ENCODE measurements at places on chromosomes 6 and 20. TPM values are rescaled to one million over a fixed set of nuclear protein-coding genes. Genes with fewer than 3 reads are reported as not detected.

DNA sequence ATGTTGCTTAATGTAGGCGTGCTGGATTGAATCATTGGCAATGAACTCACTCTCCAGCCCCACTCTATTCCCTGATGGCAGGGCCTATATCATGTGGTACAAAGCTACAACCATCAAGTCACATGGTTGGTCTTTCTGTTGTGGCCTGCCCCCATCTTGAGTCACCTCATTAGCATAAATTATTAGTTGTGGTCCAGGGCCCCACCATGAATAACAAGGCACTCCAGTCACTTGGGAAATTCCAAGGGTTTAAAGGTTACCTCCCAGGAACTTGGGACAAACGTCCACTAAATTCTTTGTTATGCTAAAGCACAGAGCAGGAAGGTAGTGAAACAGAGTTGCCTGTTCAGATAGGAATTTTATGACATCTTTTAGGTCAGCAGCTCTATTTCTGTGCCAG lies 193.7 kb downstream of the SLC35F1 start:
- DNase-seq = no peak

DNA sequence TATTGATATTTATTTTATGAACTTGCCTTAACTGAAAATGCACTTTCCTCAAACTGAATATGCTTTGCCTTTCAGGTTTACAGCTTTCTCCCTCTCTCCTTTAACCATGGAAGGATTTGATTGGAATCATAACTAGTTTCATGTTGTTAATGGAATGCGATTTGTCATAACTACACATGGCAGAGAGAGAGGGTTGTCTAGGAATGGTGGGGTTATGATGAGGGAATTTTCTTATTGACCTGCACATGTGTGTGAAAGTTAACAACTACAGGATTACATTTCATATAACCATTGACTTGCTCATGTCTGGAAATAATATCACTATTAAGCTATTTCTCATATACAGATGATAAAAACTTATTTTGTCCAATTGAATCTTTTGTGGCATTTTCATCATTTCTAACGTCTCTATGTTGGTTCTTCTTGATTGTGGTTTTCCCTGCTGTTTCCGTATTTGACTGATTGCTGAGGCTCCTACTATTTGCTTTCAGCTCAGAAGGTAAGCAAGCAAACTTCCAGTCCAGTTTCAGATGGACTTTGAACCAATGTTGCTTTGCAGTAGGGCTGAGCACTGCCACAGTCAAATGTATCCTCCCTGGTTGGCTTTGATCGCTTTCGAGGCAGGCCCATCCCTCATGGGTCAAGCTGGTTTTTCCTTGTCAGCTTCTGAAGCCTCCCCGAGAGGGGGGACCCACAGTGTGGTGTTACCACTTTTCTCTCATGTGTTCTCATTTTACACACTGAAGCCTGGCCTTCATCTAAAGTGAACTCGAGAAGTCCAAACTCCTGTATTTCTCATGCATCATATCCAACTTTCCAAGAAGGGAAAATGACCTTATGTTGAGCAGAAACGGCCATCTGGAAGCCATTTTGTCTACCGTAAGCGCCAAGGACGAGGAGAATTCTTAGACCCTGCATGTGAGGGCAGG lies 7.6 kb upstream of the CCN2 start:
- DNase-seq = no peak

- DNase-seq = no peak
Measured at GRCh38 chr6:117425431-117426153, at the start of gene ROS1. TSS of gene ROS1 (minus strand) at chr6:117425942. CDS start at chr6:117425656, 286 bp downstream.

DNA sequence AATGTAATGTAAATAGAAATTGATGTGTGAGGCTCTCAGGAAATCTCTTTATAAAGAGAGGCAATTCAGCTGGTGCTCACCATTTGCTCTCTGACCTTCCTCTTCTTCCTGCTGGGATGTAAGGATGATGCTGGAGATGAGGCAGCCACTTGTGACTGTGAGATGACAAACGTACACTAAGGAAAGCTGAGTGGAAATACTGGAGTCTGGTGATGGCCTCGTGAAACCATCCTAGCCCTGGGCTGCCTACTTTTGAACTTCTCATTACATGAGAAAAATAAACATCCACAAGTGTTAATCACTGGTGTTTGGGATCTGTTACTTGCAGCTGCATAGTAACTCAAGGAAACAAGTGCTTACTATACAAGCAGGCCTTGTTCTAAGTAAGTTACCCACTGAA lies 114.9 kb upstream of the NHSL1 start:
- no peak for DNase-seq

DNA sequence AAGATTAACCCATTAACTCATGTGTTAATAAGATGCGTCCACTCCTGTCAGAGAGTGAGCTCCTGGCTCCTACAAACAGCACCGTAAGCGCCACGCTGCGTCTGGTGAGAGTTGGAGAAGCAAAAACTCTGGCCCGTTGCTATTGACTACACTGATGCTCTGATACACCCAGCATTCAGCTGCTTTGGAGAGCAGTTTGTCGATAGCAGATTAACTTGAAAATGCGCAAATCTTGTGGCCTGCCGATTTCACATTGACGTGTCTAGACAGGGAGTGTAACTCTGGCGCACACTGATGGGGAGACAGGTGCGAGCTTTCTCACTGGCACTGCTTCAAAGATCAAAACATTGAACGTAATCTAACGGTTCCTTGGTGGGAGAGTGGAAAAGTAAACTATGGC lies 151.7 kb upstream of the RPS6KA2 start:
- DNase-seq = no peak

DNA sequence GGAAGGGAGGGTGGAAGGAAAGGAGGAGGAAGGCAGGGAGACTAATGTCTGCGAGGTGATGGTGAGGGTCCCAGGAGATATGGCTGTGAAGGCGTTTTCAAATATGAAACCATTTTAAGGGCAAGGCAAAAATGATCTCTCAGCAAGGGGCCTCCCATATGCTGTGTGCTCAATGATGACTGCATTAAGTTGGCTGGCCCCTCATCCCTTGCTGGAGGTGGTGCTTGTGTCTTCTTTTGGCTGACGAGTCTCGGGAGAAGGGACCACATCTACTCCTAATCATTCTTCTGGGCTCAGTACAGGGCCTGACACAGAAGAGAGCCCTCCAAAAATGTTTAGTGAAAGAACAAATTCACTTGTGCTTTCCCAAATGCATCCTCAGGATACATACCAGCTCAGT lies 23.0 kb upstream of the MRPS18A start:
- no peak for DNase-seq

DNA sequence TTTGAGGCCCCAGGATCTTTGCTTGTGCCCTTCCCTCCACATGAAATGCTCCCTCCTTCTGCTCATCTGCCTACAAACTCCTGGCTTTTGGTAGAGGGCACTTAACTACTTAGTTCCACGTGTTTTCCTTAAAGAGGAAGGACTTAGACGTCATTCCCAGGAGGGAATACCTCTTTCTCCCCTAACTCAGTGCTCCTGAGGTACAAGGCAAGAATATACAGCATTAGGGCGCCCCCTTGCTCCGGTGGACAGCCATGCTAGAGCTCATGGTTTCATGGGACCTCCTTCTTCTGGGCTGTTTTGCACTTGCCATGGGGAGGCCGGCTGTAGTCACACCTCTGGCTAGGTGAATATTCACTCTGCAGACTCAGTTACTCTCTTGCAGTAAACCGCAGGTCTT lies 93.8 kb upstream of the LY86 start:
- peak; percentile 70 for DNase-seq

GRCh38 chr6:154989448-154989847 lies 5.7 kb upstream of the TIAM2 start:
- no peak for DNase-seq

- DNase-seq = no peak
Measured at GRCh38 chr6:34236131-34236442, 586 bp upstream of the HMGA1 start.

GRCh38 chr6:154276810-154277628 lies 79.6 kb downstream of the IPCEF1 start:
- DNase-seq = no peak

DNA sequence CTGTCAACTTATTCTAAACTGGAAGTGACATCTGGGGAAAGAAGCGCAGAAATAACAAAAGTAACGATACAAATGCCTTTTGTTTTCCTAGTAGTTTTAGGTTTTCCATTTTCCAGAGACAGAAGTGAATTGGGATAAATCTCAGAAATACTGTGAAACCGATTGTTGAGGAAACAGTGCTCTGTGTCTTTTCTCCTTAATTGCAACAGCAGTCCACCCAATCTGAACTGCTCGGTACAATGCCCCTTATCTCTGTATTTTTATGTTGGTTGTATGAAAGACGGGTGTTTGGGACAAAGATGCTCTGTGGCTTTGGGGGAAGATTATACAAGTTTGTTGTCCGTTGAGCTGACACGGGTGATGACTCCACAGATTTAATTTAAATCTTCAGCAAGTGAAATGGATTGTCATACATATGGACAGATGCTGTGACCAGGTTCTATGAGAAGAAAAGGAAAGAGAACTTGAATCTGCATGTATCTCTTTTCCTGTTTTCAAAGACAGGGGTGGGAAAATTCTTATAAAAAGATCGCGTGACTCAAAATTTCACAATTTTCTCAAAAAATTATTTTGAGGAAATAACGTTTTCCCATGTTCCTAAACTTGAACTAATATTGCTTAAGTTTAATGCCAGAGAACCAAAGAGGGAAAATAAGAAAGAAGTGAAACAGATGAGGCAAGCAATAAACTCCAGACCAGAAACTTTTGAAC lies 41.2 kb downstream of the SASH1 start:
- no peak for DNase-seq

GRCh38 chr20:21450572-21450971 lies 53.2 kb upstream of the NKX2-4 start:
- no peak for DNase-seq

- DNase-seq = no peak
Measured at GRCh38 chr20:2361035-2361593, 19.6 kb upstream of the TGM6 start.

DNA sequence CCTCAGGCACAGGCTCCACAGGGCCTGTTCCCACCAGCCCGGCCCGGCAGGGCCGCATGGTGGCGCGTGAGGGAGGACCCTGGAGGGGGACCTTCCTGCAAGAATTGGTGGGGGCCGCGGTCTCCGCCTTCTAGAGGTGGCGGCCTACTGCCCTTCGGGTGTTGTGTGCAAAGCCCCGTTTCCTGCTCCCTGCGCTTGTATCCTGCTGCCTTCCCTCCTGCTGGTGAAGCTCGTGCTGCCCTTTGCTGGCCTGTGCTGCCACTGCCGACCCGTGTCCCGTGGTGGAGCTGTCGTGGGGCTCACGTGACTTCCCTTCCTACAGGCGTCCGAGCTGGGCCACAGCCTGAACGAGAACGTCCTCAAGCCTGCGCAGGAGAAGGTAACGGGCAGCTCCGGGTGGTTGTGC lies 8.4 kb upstream of the COL20A1 start:
- DNase-seq = peak; percentile 48

- DNase-seq = peak; percentile 6
Measured at GRCh38 chr6:98272060-98272459, 562.3 kb upstream of the POU3F2 start.

- no peak for DNase-seq
Measured at GRCh38 chr6:101395345-101395744, 1.8 kb downstream of the GRIK2 start.

DNA sequence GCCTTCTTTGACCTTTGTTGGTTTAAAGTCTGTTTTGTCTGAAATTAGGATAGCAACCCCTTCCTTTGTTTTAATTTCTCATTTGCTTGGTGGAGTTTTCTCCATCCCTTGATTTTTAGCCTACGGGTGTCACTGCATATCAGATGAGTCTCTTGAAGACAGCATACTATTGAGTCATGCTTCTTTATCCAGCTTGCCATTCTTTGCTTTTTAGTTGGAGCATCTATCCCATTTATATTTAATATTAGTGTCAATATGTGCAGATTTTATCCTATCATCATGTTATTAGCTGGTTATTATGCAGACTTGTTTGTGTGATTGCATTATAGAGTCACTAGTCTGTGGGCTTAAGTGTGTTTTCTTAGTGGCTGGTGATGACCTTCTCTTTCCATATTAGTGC lies 622.2 kb downstream of the MMUT start:
- no peak for DNase-seq

GRCh38 chr6:109678240-109678639 lies 12.8 kb downstream of the AK9 start:
- no peak for DNase-seq

- peak; percentile 33 for DNase-seq
Measured at GRCh38 chr20:50284811-50285375, 94.3 kb downstream of the CEBPB start.

The OLIG3 gene
- total RNA-seq = not detected

The FAM50B gene
- total RNA-seq = 25.3 TPM

The RUNX2 gene
- 0.26 TPM for total RNA-seq

The JARID2 gene
- 6.8 TPM for total RNA-seq

The BPIFB1 gene
- total RNA-seq = not detected

The HS3ST5 gene
- not detected for total RNA-seq

The RHAG gene
- total RNA-seq = 2.3 TPM

The POU3F2 gene
- total RNA-seq = not detected

The SLC4A11 gene
- not detected for total RNA-seq
